ENCODE measurements at places on chromosomes 6 and 20. TPM values are rescaled to one million over a fixed set of nuclear protein-coding genes. Genes with fewer than 3 reads are reported as not detected.

CASS4 gene
- total RNA-seq: under 0.01 TPM

COL11A2 gene
- 0.17 TPM for total RNA-seq

SAMD3 gene
- total RNA-seq: not detected

LAMA2 gene
- 0.50 TPM for total RNA-seq

DSN1 gene
- 6.7 TPM for total RNA-seq

BPIFA1 gene
- total RNA-seq: not detected

NKAIN4 gene
- not detected for total RNA-seq

FAM83C gene
- total RNA-seq: not detected

TRAPPC3L gene
- not detected for total RNA-seq

ZC2HC1B gene
- total RNA-seq: not detected

HSPA1L gene
- total RNA-seq: 0.37 TPM

IPCEF1 gene
- total RNA-seq: under 0.01 TPM

HSPA12B gene
- total RNA-seq: not detected

EIF6 gene
- 203 TPM for total RNA-seq

WFDC10B gene
- total RNA-seq: not detected

TFAP2D gene
- not detected for total RNA-seq

NT5E gene
- 228 TPM for total RNA-seq

TULP4 gene
- 81.8 TPM for total RNA-seq

RNGTT gene
- 23.5 TPM for total RNA-seq

SIRPB2 gene
- 0.33 TPM for total RNA-seq

ENPP5 gene
- 27.0 TPM for total RNA-seq

WFDC5 gene
- total RNA-seq: 0.33 TPM

PAK5 gene
- total RNA-seq: not detected

PDE7B gene
- total RNA-seq: not detected

CTCFL gene
- not detected for total RNA-seq

FOXP4 gene
- 5.0 TPM for total RNA-seq

USP49 gene
- total RNA-seq: 3.7 TPM

CLVS2 gene
- total RNA-seq: not detected
